Naive B cell (primary cell): ENCODE measurements at places on chromosomes 16 and 17.

- no peak for DNase-seq
Observed at GRCh38 chr16:81487301-81487720, 42.7 kb downstream of the CMIP start.

- DNase-seq = no peak
Observed at GRCh38 chr17:31788571-31788946, 70.5 kb downstream of the COPRS start.

DNA sequence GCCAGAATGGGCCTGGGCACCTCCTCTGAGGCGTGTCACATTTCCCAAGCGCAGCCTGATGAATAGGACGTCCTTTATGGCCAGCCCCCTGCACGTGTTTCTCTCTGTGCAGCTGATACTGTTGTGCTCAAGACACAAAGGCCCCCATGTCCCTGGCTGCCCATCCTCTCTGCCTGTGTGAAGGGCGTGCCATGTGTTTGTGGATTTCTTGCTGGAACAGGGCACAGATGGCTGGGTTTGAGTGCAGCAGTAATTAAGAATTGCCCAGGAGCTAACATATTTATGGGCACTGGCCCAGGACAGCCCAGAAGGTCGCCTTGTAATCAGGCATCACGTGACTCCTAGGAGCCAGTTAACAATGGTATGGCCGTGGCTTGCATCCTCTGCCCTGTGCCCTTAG is 181.1 kb downstream of the CCDC182 start:
- no peak for DNase-seq

DNA sequence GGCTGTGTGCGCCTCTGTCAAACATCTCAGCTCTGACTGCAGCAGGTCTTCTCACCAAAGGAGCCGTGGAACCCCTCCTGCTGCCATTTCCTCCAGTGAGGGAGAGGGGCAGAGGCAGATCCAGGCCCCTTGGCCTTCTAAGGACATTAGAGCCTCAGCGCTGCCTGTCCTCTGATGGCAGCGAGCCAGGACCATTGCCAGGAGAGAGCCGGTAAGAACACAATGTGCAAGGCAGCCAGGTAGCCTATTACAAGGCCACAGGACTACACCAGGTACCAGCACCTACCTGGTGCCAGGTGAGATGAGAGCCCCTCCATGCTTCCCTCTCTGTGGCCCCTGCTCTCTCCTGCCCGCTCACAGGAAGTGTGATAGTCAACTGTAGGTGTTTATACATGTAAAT is 11.0 kb downstream of the LRRC75A start:
- no peak for DNase-seq

DNA sequence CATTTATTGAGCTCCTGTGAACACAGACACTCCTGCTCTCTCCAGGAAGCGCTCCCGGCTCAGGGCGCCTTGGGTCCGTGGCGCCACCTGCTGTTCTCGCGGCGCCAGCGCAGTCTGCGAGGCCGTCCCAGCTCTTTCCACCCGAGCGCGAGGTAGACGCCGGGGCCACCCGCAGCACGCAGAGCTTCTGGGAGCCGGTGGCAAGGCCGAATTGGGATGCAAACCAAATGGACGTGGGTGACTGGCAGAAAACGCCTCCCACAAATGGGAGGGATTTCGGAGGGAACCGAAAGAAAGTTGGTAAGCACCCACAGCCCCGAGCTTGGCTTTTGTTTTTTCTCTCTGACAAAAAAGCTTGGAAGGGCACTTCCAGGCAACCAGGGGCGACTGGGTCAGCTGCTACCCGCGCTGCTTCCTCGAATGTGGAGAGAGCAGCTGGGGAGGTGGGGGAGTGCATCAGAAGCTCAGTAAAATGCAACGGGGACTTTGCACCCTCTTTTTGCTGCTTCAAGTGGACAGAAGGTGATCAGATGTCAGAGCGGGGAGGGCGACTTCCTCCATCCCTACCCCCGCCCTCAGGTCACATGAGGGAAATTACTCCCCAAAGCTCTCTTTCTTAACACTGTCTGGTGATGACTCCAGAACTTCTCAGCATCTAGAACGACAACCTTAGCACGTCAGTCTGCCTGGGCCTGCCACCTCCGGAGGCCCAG is 13.5 kb upstream of the N4BP1 start:
- DNase-seq = peak; percentile 66

- no peak for DNase-seq
Observed at GRCh38 chr16:31713945-31714902, 159.4 kb upstream of the ZNF267 start.

- no peak for DNase-seq
Observed at GRCh38 chr16:10644092-10644491, 50.6 kb downstream of the TEKT5 start.

- DNase-seq = no peak
Observed at GRCh38 chr16:89444151-89444723, 46.1 kb downstream of the ANKRD11 start.

GRCh38 chr16:31354394-31355291 is at the start of gene ITGAX:
TSS of gene ITGAX (plus strand) at chr16:31355176. CDS start at chr16:31355255, 79 bp downstream.
- no peak for DNase-seq

- DNase-seq = no peak
Observed at GRCh38 chr16:79893445-79893844, 292.9 kb upstream of the MAF start.

GRCh38 chr16:69108064-69108904 is 2.8 kb downstream of the HAS3 start:
- no peak for DNase-seq

DNA sequence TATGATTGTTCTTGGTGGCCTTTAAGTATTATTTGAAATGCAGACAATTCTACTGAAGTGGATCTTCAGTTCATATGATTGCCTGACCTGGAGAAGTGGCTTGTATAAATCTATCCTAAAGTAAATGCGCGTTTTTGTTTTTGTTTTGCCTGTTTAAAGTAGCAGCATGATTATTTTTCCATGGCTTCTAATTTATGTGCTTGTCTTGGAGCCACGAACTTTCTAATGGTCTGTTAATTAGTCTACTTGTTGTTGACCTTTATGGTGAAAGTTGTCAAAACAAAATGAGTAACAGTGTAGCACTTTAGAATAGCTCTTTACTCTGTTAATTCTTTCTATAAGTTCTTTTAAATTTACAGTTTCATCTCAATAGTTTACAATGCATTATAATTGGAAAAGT is 1.7 kb downstream of the PRKAR1A start:
- DNase-seq = no peak

DNA sequence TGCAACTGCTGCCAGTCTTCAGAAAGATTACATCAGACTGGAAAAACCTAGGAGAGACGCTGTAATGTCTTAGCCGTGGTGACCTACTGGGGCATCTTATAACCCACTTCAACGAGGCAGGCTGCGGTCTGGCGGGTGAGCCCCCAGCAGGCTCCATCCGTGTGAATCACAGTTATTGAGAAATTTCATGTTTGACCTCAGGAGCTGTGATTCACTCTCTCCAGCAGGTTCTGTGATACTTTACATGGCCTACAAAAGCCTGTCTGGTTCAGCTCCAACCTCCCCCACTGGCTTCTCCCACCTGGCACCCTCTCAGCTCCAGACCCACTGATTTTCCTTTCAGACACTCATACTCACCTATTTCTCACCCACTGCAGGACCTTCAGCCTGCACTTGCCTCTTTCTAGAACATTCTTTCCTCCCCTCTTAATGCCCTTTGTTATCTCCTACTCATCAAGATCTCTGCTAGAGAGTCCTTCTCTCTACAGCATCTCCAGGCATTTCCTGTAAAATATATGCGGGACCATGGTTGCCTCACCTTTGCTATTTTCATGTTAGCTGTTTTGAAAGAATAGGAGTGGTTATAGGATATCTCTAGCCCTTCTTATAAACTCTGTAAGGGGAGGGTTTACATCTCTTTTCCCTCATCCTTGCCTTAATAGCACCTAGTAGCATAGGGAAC is 227.9 kb downstream of the MAF start:
- no peak for DNase-seq

- DNase-seq = no peak
Observed at GRCh38 chr16:15807603-15808009, 49.2 kb downstream of the MYH11 start.

DNA sequence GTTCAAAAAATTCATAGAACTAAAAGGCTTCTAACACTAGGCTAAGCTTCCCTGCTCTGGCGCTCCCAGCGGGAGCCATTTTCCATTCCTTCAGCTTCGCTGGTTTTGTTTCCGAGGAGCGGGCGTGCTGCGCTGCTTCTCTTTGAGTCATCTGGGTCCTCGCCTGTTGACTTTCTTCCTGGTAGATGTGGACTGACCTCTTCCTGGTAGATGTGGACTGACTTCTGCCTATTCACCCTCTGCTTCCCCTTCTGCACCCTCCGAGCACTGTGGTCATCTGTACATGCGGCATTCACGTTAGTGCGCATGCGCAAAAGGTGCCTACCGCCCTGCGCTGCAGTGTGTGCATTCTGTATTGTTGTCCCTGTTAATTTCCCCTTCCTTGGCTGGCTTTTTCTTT is 40.8 kb upstream of the SEC14L1 start:
- no peak for DNase-seq

DNA sequence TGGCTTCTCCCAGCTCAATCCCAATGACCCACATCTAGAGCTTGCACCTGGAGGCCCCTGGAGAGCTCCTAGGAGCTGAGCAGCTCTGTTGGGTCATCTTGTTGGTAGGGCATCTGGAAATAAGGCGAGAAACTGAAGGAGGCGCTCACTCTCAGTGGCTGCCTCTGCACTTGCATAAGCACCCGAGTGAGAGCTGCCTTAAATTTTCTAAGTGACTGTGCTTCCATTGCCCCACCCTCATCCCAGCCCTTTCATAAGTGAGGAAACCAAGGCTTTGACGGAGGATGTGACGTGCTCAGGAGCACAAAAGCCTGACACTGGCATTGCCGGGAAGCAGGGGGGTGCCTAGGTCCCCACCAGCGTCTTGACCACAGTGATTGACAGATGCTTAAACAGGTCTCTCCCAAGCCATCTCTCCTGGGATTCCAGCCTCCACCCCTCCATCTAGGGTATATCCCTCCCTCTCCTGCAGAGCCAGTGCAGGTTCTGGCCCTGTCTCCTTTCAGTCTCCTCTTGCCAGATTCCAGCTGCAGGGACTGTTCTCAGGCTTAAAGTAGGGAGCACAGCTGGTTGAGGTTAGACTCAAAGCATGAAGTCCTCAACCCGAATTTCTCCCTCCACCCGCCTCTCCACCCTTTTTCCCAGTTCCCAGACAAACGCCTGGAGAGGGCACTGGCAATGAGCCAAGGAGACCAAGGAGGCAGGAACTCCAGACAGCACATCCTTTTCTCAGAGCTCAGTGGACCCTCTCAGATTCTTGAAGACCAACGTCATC is 113.7 kb downstream of the IRX5 start:
- no peak for DNase-seq

GRCh38 chr17:50550661-50551432 is 3.9 kb downstream of the SPATA20 start:
- DNase-seq = no peak

DNA sequence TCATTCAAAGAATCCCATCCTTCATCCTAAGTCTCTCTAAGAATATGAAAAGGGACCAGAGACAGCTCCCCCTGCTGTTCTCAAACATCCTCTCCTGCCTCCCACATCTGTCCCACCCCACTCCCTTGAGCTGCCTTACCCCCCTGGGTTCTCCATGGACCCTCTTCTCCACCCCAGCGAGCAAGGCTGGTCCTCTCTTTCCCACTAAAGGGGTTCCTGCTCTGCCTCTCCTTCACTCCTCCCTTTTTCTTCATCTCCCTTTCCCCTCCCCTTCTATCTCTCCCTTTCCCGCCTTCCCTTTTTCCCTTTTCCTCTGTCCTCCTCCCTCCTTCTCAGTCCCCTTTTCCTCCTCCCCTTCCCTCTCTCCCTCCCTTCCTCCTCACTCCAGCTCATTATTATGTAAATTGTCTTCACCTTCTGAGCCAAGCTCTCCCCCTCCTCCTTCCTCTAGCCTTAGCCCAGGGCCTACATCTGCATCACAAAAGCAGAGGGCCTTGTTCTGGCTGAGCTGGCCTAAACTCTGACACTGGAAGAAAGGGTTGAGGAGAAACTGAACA is 90.0 kb downstream of the GNAO1 start:
- DNase-seq = no peak

GRCh38 chr17:61474235-61474927 is 22.2 kb downstream of the TBX4 start:
- DNase-seq = no peak

DNA sequence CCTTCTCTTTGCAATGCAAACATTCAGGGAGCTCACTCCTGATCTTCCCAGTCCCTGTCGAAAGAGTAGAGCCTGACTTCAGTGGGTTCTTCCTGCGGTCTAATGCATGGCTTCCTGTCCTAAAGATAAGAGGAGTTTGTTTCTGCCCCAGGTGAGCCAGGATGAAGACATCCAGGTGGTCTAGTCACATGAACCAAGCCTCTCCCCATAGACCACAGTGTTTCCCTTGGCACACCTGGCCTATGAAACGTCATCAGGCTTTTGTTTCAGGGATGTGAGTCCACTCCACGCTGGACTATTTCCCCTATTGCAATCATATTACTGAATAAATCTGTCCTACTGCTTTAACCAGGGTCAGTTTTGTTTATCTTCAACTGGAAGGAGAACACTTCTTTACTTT is 21.1 kb downstream of the CES1 start:
- no peak for DNase-seq

DNA sequence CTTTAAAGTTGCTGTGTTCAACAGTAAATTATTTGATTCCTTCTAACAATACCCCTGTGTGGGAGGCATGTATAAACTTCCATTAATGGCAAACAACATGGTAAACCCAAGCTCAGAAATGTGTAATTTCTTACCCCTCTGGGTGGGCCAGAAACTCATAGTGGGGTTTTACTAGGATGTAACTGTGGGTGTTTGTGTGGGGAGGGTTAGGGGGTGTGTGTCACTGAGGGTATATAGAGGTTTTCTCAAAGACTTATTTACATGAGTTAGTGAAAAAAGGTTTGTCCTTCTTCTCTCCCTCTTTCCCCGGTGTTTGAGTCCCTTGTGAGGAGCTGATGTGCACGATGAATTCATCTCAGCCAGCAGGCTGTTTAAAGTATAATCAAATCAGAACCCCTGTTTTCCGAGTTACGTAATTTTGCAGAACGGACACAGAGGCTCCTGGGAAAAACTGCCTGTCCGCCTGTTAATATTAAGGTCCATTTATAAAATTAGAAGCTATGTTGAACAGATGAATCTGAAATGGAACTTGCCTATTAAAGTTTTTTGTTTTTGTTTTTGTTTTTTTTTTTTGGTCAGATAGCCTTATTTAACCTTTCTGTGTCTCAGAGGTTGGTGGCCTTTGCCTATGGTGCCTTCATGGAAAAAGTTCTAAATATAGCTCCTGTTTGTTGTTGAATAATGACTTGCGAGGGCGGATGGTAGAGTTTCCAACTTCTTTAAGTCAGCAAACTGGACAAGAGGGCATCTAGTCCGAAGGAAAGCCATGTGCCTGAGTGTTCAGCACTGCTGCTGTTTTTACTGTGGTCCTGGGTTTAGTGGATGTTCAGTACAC is 73.3 kb downstream of the MSI2 start:
- DNase-seq = no peak
